ENCODE measurements at places on chromosomes 7 and 10.

DNA sequence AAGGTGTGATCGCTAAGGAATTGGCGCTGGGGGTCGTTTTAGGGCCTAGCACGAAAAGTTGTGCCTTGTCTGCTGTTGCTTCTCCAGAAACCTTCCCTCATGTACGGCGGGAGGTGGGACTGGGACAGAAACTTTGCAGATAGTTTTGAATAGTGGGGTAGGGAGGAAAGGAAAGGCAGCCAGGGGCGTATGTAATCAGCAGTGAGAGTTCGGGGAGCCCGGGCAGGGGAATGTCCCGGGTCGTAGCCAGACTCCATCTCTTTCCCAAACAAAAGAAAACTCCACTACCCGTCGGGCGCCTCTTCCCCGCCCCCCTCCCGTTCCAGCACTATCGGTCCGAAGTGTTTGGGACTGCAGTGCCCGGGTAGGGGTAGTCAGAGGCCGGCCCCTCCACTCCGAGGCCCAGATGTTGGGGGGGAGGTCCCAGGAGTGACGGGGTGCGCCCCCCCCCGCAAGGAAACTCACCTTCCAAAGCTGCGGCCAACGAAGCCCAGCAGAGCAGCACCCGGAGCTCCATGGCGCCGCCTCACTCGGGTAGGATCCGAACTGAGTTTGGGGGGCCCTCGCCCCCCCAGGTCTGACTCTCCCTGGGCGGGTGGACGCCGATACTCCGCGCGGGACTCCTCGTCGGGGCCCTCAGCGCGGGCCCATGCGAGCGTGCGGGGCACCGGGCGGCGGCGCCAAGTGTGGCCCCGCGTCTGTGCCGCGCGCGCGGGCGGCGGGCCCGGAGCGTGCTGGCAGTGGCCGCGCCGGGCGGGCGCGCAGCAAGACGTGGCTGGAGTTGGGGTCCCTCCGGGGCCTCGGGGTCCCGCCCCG lies 601 bp downstream of the EPHB4 start:
- DNase-seq, result no peak

- DNase-seq, result no peak
These were observed 25.8 kb upstream of the FAM13C start for GRCh38 chr10:59387951-59388670.

DNA sequence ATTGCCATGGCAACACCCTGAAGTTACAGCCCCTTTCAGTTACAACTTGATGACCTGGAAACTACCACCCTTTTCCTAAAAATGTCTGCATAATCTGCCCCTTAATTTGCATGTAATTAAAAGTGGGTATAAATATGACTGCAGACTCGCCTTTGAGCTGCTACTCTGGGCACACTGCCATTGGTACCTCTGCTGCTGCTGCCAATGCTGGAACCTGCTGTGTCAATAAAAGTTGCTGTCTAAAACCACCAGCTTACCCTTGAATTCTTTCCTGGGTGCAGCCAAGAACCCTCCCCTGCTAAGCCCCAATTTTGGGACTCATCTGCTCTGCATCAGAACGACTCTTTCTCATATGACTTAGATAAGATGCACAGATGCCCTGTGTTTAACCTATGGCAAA lies 10.2 kb upstream of the FRA10AC1 start:
- no peak for DNase-seq

DNA sequence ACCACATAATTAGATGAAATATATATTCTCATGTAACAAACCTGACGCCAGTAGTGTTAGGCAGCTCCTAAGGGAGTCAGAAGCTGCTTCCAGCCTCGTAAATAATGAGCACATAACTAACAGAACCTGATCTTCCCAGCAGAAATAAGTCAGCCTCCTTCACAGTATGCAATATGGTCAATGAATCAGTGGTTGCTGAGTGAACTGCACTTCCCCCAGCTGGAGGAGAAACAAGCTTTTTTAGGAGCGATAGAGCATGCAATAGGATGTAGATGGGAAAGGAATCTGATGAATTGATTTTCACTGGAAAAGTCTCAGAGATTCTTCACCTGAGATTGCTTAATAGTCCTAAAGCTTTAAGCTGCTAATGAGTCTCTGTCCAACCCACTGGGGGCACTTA lies 337.2 kb upstream of the LRGUK start:
- no peak for DNase-seq

DNA sequence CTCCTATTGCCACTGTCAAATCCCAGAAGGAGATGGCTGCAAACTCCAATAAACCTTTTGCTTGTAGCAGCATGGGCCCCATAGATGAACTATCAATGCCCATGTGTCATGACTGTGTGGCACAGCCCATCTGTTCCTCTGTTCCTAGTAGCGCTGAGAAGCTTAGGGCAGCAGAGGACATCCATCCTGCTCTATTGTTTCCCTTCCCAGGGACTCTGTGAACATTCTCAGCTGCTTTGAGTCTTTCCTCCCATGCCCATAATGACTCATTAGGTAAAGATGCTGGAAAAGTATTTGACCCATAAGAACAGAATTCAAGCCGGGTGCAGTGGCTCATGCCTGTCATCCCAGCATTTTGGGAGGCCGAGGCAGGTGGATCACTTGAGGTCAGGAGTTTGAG lies 28.3 kb downstream of the STMP1 start:
- no peak for DNase-seq

DNA sequence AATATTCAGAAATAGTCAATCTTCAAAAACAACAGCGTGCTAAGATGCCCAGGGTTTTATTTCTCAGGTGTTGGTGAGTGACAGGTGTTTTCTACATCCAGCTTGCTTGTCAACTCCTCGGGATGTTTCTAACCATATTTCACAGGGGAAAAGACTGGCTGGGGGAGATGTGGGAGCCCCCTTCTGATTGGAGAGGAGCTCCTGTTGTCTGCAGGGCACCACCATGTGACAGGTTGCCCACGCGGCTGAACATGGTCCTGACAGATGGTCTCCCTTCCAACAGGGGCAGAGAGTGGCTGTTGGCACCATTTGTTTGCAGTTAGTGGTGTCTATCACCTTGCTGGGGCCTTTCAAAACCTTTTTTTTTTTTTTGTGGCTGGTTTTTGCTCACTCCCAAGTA lies 16.5 kb upstream of the GPR26 start:
- DNase-seq, result no peak

- no peak for DNase-seq
These were observed 54.4 kb downstream of the TFPI2 start for GRCh38 chr7:93836116-93836515.

DNA sequence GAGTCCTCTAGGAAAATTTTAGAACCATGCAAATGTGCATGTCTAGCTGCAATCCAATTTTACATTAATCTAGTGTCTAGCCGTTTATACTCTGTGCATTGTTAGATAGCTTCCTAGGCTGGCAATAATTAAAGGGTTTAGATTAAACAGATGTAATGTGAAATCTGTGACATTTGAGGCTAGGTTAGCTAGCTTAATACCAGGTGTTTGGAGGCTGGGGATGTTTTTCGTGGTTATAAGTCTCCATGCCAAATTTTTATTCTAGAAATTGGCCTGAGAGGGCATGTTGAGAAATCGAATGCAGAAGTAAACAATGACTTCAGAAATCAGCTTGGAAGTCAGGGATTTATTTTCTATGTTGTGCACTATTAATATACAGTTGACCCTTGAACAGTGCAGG lies 94.2 kb downstream of the ST7 start:
- no peak for DNase-seq
